ENCODE measurements at places on chromosomes 16 and 17. TPM values are rescaled to one million over a fixed set of nuclear protein-coding genes. Genes with fewer than 3 reads are reported as not detected.

Gene SPATA22
- total RNA-seq, result 1.3 TPM

Gene UTP4
- 30.0 TPM for total RNA-seq

Gene HES7
- total RNA-seq, result 1.9 TPM

Gene HSBP1
- total RNA-seq, result 101 TPM

Gene TMEM235
- total RNA-seq, result not detected

Gene STAT3
- 43.2 TPM for total RNA-seq

Gene HAS3
- 9.7 TPM for total RNA-seq

Gene HOXB9
- total RNA-seq, result not detected

Gene SPATA32
- not detected for total RNA-seq

Gene GSG1L2
- not detected for total RNA-seq

Gene MYH2
- total RNA-seq, result not detected

Gene SLC13A2
- not detected for total RNA-seq

Gene GPRC5B
- 30.7 TPM for total RNA-seq

Gene KCNH4
- 0.63 TPM for total RNA-seq

Gene AKAP10
- total RNA-seq, result 54.5 TPM

Gene WDR59
- total RNA-seq, result 61.0 TPM

Gene CCL8
- total RNA-seq, result not detected

Gene OSGIN1
- not detected for total RNA-seq

Gene RSAD1
- 34.7 TPM for total RNA-seq

Gene IRF8
- 3.1 TPM for total RNA-seq

Gene MMP2
- total RNA-seq, result 11.6 TPM

Gene SLC16A5
- total RNA-seq, result 1.3 TPM

Measured in parietal lobe (tissue), 2 donors.